ENCODE measurements at places on chromosomes 12 and 14.

GRCh38 chr12:67592228-67593011 lies 56.1 kb upstream of the DYRK2 start:
- no peak for DNase-seq

- no peak for DNase-seq
Observed at GRCh38 chr14:41986700-41987099, 380.0 kb downstream of the LRFN5 start.

GRCh38 chr14:50067723-50068495 lies 48.5 kb downstream of the VCPKMT start:
- no peak for DNase-seq

GRCh38 chr12:41972598-41972997 lies 172.1 kb downstream of the GXYLT1 start:
- no peak for DNase-seq

DNA sequence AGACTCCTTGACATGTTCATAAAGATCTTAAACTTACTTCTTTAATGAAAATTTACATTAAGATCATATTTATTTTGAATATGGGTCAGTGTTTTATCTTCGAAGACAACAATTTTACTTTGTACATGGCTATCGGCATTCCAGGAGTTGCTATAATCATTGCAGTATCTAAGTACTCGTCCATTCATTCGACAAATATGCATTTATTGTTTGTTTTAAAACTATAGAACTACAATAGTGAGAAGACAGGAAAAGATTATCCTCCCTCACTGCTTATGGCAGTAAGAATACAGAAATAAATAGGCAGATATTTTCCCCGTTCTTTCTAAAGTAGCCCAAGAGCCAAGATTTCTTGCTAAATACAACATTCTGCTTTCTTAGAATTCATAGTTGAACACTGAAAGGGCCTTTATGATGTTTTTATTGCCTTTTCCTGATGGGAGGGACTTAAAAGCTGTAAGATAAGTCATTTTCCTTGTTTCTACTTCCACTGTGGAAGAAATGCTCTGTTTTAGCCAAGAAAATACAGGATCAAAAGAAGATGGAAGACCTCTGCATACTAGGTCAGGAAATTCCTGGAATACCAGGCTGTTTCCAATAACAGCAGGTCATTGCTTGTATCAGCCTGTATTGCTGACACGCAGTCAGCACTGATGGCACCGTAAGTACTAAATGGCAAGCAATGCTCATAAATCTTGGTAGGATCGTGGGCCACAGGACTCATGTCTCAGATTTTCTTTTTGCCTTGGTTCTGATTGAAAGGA lies 521.0 kb upstream of the ATP2B1 start:
- no peak for DNase-seq

GRCh38 chr12:132415327-132416120 lies 74.4 kb upstream of the FBRSL1 start:
- DNase-seq, result no peak

DNA sequence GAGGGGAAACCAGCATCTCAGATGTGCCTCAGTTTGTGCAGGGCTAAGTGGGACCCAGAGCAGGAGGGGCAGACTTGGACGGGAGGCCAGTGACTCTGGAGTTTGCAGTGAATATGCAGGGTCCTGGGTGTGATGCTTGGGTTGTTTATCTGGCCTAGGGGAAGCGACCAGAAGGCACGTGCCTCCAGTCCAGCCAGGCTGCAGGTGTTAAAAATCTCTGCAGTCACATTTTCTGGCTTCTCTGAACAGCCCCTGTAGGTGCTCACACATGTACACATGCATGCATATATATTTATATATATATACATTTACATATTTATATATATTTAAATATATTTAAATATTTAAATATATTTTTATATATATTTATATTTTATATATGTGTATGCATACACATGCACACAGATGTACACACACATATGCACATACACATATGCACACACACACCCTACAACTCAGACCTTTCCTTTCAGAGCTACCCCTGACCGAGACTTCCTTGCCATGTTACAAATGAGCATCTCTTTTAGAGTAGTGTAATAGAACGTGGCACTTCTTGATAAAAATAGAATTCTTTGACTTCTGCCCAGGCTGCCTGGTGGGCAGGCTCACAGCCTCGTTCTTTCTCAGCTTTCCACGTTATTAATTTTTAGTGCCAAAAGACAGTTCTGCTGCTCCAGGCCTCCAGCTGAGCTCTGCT lies 26.8 kb upstream of the TCL1B start:
- no peak for DNase-seq

- no peak for DNase-seq
Observed at GRCh38 chr14:69876848-69877306, 2.3 kb upstream of the SMOC1 start.

DNA sequence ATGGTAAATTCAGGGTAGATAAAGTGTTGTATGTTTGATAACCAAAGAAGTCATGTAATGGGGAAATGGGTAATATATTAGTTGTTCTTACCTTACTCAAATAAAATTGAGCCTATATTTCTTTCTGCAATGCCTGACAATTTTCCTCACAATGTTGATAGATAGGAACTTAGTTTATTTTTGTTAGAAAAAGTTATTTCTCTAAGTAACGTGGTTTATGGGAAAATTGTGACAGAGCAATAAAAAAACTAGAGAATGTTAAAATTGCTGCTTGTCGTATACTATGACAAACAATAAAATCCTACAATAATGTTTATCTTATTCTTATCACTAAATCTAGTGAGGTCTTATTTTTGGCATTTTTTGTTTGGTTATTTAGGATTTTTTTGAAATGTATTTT lies 534.1 kb downstream of the TMTC2 start:
- DNase-seq, result no peak

DNA sequence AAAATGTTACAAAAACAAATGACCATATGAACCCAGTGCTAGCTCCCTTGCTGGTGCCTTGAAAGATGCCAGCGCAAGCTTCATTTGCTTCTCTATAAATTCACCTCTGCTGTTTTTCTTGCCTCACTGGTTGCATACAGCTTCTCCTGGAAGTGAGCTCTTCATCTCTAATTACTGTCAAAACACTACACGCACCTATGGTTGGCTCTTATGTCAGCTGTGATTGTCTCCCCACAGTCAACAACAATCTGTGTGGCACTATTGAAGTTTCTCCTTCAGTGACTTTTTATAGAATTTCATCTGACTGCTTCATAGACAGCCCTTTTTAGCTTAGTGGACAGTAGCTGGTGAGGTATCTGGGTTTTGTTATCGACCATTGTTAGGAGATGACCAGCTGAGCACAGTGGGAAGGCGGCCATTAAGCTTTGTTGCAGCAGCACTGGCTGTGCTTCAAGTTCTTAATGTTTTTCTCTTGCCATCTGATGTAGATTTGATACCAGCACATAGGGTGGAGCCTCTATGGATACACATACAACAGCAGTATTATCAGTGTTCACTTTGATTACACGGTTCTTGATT lies 131.8 kb downstream of the KITLG start:
- DNase-seq, result no peak

DNA sequence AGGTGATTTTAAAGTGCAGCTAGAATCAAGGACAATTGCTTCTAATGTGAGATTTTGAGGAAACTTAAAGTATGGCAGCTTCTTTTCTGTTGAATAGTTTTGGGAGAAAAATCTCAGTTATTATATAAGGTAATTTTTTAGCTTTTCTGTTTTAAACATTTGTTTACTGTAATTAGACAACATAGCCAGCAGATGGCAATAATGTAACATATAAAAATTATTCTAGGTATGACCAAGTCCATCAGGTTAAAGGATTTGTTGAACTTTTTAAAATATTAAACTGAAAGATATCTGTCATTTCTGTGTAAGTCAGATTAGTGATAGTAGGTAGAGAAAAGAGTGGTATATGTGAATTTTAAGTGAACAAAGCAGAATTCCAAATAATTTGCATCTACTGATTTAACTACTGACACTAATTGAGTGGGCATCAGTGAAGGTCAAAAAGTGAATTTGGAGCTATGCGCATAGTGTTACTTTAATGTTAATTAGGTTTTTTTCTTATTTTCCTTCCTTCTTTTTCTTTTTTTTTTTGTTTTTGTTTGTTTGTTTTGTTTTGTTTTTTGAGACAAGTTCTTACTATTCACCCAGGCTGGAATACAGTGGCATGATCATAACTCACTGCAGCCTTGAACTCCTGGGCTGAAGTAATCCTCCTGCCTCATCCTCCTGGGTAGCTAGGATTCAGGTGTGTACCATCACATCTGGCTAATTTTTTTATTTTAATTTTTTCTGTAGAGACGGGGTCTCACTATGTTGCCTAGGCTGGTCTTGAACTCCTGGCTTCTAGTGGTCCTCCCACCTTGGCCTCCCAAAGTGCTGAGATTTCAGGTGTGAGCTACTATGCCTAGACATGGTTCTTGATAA lies 18.6 kb downstream of the PRORP start:
- DNase-seq, result no peak

GRCh38 chr12:26938701-26939062 lies 412 bp downstream of the FGFR1OP2 start:
- DNase-seq, result no peak

DNA sequence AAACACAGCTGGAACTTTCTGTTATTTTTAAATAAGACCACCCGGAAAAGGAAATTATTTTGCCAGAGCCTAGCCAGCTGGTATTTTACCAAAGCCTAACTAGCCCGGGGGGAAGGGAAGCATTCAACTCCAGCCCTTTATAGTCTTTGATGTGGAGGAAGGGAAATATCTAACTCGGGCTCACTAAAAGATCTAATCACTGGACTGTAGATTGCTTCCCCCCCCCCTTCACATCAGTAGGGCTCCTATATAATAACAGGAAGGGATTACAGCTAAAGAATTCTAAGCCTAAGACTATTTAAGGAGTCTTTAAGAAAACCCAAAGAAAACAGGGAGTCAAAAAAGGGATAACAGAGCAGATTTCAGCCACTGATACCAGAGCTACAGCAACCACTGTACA lies 431.1 kb downstream of the KCNH5 start:
- DNase-seq, result no peak

DNA sequence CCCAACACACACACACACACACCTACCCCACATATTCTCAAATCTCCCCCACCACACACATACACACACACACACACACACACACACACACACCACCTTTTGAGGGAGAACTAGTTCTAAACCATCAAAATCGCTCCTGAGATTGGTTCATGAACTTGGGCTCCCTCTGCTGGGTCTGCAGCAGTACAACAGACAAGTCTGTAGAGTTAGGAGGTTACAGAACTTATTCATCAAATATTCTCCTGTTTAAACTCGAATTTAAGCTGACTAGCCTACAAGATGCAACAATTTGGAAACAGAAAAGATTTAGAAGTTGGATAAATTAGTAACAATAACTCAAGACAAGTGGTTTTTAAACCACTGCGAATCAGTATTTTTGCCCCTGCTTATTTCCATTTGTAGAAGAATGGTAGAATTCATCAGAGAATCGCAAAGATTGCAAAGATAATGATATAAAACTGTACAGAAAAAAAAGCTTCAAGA lies 136.4 kb upstream of the USP15 start:
- DNase-seq, result no peak

GRCh38 chr12:99026332-99027054 lies 381.4 kb downstream of the APAF1 start:
- DNase-seq, result no peak

DNA sequence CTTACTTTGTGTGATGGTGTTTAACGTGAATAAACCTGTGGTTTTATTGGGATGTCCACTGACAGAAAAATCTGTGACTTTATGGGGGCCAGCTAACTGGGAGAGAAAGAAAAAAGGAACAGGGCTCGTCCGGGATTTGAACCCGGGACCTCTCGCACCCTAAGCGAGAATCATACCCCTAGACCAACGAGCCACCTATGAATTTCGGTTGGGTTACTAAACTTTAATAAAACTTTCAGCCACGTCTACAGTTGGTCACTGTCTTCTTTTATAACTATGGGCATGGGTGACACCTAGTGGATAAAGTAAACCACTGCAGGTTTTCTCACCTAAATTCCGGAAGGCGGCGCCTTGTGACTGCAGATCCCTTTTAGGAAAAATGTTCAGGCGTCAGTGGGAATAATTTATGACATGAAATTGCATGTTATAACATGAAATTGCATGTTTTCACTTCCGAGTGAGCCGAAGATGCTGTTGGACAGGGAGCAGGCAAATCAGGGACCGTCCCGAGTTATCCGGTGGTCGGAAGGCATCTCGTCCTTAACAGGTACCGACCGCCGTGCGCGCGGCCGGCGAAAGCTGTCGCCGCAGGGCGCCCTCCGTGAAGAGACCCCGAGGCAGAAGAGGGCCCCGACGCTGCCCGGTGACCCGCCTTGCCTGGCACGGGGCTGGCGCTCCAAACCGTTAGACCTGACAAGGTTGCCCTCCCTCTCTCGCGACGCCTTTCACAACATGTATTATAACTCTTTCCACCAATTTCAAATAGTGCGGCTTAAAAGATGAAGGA lies 18.2 kb upstream of the RNASE12 start:
- peak; percentile 23 for DNase-seq

DNA sequence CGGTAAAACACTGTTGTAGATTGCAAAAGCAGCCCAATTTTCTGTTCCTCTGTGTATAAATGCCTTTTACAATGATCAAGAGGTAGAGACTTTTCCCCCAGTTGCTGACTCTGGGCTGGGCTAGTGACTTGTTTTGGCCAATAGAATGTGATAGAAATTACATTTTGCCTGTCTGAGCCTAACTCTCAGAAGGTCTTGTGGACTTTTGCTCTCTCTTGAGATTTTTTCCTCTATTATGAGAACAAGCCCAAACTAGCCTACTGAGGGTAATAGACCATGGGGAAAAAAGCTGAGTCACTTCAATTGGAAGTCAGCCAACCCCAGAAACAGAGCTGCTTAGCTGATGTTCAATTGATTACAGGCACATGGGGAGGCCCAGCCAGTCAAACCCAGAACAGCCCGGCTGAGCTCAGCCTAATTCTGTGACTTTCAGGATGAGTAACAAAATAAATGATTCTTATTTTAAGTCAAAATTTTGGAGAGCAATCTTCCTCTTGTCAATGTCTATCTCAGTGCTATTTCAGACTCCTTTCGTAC lies 61.4 kb downstream of the MYF5 start:
- DNase-seq, result no peak

GRCh38 chr14:76580967-76581366 lies 180.3 kb upstream of the VASH1 start:
- no peak for DNase-seq

- DNase-seq, result no peak
Observed at GRCh38 chr12:103627189-103627855, 40.2 kb downstream of the STAB2 start.

GRCh38 chr14:73717266-73717665 lies 3.1 kb upstream of the PNMA1 start:
- no peak for DNase-seq

DNA sequence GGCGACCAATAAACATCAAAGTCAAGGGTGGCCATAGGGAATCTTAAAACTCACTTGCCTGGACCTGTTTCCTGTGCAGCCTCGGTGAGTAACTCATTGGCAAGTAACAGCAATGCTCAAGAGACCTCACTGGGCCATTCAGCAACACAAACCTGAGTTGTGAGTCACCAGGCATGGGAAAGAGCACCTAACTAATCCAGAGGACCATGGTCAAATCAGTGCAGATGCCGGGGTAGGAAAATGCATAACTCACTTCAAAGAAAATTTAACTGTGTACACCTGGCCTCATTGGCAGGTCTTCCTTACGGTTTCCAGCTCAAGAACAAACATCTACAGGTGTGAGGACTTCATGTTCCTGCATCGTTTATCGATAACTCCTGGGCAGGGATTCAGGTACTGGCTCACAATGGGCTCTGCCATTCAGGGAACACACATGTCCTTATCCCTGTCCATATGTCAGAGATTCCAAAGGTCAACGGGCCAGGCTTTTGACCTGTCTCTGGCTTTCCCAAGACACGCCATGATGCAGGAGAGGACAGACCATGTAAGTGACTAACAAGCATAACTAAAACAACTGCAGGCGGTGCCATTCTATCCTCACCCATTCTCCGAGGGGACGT lies 211.8 kb downstream of the ANO2 start:
- no peak for DNase-seq
